GM18507 (cell line): ENCODE measurements at places on chromosomes 1 and 21.

DNA sequence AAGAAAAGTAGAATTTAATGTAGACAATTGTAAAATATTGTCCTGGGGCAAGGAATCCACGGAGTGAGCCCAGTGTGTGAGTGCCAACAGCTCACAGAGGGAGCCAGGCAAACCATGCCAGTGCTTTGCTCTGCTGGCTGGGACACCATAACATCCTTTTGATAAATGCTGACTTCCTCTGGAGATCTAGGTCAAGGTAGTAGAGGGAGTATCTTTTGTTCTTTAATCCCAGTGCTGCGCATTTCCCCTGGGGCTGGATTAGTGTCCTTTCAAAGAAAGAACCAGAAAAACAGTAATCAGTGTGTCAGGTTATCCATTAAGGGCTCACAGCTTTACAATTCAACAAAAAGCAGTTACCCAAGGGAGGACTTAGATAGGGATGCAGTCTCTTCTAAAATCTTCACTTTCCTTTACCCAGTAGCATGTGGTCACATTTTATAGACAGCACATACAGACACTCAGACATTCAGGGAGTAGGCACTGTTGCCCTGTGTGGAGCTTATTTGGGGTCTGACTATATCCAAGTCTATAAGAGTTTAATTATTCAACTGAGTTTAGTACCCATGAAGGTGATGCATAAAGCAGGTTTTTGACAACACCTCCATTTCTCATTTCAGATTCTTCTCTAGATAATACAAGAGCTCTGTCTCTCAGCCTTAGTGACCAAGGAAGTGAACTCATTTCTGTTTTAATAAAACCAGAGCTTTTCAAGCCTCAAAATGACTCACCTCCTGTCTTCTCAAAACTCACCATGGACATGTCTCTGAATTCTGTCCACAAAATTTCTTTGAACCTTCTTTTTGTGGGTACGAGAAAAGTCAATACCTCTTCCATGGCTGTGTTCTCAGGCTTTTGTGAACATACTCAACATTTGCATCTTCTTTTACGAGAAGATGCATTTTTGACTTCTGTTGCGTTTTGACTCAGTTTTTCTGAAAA is 215.3 kb downstream of the BRINP2 start:
- no peak for DNase-seq

- no peak for DNase-seq
Observed at GRCh38 chr1:224132901-224133300, 19.0 kb downstream of the FBXO28 start.

DNA sequence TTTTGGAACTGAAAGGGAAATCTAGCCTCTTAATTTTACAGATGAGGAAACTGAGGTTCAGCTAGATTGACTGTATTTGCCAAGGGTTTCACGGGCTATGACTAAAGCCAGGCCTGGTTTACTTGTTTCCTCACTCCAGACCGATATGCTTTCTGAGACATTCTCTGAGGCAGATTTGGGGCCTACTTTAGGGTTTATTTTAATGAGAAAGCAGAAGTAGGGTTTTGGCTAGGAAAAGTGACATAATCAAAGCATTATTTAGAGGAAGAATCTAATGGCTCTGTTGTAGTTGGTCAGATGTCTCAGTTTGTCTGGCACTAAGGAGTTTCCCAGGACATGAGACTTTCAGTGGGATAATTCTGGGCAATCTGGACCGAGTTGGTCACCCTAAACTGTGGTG is 1.5 kb upstream of the RPTN start:
- no peak for DNase-seq

GRCh38 chr21:16421965-16422364 is 692.2 kb downstream of the USP25 start:
- no peak for DNase-seq

DNA sequence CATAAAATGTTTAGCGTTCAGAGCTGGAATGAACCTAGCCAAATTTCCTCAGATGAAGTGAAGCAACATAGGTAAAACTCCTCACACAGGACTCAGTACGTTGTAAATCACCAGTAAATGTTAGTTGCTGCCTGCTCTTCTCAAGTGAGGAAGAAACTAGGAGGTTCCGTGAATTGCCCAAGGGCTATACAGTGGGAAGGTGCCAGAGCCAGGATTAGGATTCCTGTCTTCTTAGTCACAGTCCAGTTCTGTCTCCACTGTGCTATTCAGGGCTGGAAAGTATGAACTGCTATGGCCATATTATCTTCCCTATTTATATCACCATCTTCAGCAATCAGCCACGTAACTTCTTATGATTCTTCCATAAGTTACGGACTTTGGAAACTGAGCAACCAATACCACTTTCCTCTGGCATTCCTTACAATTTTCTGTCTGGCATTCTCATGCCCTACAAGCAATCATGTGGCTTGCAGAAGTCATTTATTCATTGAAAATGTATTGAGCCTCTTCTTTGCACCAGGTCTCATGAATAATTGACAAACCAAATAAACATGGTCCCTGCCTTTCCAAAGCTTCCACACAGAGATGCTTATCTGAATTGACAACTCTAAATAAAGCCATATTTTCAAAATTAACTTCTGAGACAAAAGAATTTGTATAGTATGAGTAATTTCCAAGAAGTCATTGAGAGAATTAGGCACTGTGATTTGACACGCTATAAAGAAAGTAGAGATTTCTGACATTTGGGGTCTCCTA is 271.6 kb upstream of the SGIP1 start:
- DNase-seq: no peak

- no peak for DNase-seq
Observed at GRCh38 chr1:201514466-201514865, 7.5 kb upstream of the CSRP1 start.

DNA sequence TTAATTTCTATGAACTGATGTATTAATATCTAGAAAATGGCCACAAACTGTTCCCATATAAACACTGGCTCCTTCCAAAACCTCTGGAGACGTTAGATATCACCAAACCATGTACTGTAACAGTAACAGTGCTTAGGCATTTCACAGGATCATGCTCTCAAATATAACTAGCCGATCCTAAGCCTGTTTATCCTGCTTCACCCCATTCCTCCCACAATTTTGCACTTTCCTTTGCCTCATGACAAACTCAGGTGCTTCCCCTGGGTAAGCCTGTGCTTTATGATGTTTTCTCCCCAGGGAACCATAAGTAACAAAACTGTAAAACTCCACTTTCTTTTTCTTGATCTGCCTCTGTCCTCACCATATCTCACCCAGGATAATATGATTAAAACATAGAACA is 452.3 kb downstream of the PLA2G4A start:
- DNase-seq: no peak

DNA sequence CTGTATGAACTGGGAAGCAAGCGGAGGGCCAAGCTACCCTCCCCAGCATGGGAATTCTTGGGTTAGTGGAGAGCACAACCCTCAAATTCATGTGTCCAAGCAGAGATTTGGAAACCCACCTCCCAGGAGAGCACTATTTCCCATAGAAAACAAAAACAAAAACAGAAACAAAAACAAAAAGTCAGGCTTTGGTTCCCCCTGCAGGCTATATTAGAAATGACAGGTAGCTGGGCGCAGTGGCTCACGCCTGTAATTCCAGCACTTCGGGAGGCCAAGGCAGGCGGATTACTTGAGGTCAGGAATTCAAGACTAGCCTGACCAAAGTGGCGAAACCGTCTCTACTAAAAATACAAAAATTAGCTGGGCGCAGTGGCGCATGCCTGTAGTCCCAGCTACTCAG is 10.8 kb downstream of the MINDY1 start:
- no peak for DNase-seq

GRCh38 chr1:248372394-248372793 is 3.2 kb upstream of the OR2T6 start:
- DNase-seq: no peak

DNA sequence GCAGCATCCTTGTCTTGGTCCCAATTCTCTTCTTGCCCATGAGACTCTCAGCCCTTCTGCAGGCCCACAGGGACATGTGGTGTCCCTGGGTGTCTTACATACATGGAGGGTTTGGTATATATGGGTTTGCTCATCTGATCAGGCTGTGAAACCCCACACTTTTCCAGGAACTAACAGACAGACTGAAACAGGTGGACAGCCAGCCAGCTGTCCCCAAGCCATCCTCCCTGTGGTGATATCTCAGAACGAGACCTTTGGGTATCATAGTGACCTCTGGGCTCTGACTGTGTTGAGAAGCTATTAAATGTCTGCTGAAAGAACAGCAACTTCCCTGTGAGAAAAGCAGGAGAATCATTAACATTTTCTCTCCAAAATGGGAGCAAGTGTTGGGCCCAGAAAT is 115.5 kb upstream of the PAXBP1 start:
- DNase-seq: no peak

DNA sequence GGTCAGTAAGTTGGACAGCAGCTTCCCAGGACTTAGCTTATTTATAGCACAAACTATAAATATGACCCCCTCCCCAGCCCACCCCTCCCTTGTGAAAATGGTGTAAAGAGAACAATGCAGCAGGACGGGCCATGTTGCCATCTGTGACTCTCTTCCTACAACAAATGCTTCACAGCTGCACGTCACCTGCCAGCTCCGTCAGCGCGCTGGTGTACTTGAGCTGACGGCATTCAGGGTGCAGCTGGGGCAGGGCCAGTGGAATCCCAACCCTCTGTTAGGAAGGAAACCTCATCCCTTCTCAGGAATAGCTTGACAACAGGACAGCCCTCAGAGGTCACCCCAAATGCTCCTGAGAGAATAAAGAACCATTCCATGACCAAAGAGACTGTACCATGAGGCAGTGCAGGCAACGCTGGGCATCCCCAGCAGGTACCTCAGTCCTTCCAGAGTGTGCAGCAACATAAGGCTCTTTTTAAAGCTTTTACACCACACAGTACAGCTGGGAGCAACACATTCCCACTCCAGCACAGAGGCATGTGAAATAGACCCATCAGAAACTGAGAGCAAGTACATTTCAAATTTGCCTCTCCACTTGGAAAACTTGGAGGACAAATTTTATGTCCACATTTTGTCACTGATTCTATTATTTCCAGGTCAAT is 85.0 kb downstream of the ATP1A1 start:
- no peak for DNase-seq

GRCh38 chr1:219489636-219490035 is 123.3 kb downstream of the ZC3H11B start:
- DNase-seq: no peak

- DNase-seq: no peak
Observed at GRCh38 chr1:69421286-69421685, 146.4 kb upstream of the LRRC7 start.

- no peak for DNase-seq
Observed at GRCh38 chr1:113401067-113401466, 10.8 kb downstream of the MAGI3 start.

- DNase-seq: no peak
Observed at GRCh38 chr1:206125346-206125745, 8.2 kb upstream of the AVPR1B start.

GRCh38 chr1:18934205-18935000 is 22.1 kb downstream of the IFFO2 start:
- DNase-seq: no peak

DNA sequence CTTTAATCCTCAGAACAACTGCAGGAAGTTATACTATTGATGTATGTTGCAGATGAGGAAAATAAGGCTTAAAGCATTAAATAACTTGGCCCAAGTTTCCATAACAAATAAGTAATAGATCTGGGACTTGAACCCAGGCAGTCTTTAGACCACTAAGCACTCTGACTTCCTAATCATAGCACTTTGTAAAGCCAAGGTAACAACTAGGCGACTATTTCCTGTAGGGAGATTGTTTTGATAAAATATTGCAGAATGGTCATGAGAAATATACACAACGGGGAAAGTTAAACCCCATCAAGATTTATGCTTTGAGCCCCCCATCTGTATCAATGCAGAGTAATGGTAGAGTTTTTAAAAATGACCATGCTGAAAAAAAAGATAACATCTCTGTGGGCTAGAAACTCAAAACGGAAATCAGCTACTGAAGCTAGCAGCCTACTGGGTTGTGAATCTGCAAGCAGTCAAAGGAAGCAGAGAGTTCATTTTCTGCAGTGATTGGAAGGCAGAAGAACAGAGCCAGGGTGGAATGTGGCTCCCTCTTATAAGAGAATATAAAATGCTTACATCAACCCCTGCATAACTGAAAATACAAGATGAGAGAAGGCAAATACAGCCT is 111.2 kb upstream of the OLIG2 start:
- DNase-seq: no peak

- DNase-seq: no peak
Observed at GRCh38 chr1:143660354-143660941, 311.3 kb downstream of the FAM72C start.

- DNase-seq: no peak
Observed at GRCh38 chr1:87796471-87796901, 467.8 kb downstream of the LMO4 start.

GRCh38 chr1:173865468-173866164 is 2.2 kb downstream of the GAS5 start:
- no peak for DNase-seq

- no peak for DNase-seq
Observed at GRCh38 chr1:38293567-38293966, 247.0 kb upstream of the POU3F1 start.

DNA sequence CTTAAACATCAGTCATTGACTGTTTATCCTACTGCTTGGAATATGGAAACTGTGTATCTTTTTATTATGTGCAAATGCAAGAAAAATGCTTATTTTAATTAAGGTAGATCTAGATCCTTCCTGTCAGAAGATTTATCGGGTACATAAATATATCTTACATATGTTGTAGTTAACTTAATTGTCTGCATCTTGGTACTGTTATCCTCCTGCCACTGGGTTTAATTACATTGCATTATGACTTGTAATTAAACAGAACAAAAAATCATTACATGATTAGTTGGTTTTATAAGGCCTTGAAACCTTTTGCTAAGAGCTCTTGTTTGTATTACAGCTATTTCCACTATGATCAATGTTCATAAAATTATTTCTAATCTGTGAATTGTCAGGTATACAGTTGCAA is 211.2 kb downstream of the PTGER3 start:
- no peak for DNase-seq
